ENCODE measurements at places on chromosomes 4 and X.

GRCh38 chr4:52248820-52249219, 197.7 kb downstream of the SPATA18 start:
- H3K27ac ChIP-seq = no peak overlapping the region
- H3K4me1 ChIP-seq = no peaks in the 10 kb centered on the region
- DNase-seq = no peak
- H3K36me3 ChIP-seq = no peaks in the 10 kb centered on the region

GRCh38 chr4:3671571-3672464, 94.4 kb upstream of the ADRA2C start:
- H3K36me3 ChIP-seq = no peaks in the 10 kb centered on the region
- no peak overlapping the region for H3K27ac ChIP-seq
- H3K4me1 ChIP-seq = no peaks in the 10 kb centered on the region
- DNase-seq = no peak

- no peak overlapping the region for H3K4me3 ChIP-seq
- no peaks in the 10 kb centered on the region for H3K27me3 ChIP-seq
- no peak for DNase-seq
- H3K27ac ChIP-seq = no peak overlapping the region
- H3K36me3 ChIP-seq = no peaks in the 10 kb centered on the region
These were observed 1316.3 kb downstream of the STIM2 start for GRCh38 chr4:28176942-28177341.

GRCh38 chrX:125394449-125394848, 74.8 kb downstream of the TEX13C start:
- no peak overlapping the region for H3K27ac ChIP-seq
- no peaks in the 10 kb centered on the region for H3K36me3 ChIP-seq
- no peak for DNase-seq

DNA sequence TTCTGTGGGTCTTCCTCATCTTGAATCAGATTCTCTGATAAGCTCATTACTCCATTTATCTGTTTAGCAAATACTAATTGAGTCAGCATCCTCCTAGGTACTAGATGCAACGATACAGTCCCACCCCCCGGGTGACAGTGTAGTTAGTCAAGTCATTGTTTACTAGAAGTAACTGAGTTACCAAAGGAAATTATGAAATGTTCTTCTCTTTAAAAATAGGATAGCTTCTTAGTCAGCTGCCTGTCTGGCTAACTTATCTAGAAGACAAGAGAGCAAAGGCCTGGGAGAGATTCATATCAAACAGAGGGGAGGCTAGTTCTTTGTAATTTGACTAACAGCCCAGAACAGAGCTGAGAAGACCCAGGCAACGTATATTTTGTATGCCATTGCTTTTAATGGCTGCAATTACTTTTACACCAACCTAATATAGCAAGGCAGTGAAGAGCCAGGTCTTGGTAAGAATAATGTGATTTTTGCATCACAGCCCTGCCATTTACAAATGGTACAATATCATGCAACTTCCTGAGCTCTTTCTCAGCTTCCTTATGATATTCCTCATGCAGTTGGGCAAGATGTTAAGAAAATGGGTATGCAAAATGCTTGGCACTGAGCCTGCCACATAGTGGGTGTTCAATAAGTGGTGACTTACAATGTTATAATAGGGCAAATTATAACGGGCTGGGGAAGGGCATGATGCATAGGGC, 149.9 kb downstream of the CHIC2 start:
- no peak overlapping the region for H3K27ac ChIP-seq
- no peaks in the 10 kb centered on the region for H3K36me3 ChIP-seq
- H3K27me3 ChIP-seq = no peaks in the 10 kb centered on the region

DNA sequence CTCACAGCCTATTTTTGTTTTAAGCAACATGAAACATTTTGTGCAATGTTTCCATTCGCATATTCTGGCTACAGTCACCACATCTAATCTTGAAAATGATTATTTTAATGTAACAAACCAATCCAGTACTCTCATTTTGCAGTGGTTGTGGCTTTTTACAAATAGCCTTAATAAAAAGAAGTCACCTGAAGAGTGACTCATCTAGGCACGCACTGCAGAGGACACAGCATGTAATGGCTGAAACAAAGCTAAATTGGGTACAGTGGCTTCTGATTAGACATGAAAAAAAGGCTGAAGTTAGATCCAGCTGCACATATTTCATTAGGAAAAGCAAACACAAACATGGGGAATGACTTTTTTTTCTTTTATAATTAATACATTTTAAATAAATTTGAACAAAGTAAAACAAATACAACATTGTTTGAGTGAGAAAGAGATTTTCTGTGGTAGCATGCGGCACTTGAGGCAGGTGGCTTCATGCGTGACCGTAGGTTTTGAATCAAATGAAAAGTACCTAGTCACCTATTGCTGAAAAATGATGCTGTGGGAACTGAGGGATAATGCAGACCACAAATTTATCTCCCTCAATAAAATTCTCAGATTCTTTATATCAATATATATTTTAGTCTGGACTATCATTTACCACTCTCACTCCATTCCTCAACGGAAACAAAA, 240.8 kb upstream of the DDX53 start:
- no peaks in the 10 kb centered on the region for H3K4me1 ChIP-seq
- no peak overlapping the region for H3K4me3 ChIP-seq
- H3K27ac ChIP-seq = no peak overlapping the region
- H3K36me3 ChIP-seq = no peaks in the 10 kb centered on the region
- H3K27me3 ChIP-seq = no peaks in the 10 kb centered on the region
- no peak for DNase-seq

DNA sequence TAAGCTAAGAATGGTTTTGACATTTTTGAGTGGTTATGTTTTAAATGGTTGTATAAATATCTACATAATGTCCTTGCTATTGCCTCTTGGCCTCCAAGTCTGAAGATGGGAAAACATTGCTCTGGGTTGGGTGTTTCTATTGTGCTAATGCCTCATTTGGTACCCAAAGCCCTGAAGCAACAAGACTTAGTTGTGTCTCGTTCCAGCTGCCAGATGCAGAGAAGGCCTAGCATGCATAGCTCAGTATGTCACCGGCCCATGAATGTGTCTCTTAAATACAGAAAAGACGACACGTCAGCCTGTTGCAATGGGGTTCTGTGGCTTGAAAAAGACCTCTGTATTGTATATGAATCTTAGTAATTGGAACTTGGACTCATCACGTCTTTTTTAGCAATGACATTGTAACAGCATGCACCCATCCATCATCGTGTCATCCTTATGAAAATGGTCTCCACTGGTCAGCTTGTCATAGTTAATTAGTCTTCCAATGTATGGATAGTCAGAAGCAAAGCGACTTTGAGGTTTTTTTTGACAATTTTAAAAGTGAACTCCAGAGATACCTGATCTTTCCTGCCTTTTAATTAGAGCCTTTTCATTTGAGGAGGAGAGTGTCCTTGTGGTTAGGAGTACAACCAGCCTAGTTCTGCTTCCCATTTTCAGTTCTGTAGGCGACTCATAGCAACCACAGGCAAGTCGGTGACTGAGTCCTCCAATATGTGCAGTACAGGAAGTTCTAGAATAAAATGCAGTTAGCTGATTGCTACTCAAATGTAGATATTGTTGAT, 126.4 kb upstream of the GATB start:
- no peak overlapping the region for H3K27ac ChIP-seq
- DNase-seq = no peak
- peaks cover 11% of the 10 kb centered on the region for H3K4me1 ChIP-seq
- no peak overlapping the region for H3K4me3 ChIP-seq

DNA sequence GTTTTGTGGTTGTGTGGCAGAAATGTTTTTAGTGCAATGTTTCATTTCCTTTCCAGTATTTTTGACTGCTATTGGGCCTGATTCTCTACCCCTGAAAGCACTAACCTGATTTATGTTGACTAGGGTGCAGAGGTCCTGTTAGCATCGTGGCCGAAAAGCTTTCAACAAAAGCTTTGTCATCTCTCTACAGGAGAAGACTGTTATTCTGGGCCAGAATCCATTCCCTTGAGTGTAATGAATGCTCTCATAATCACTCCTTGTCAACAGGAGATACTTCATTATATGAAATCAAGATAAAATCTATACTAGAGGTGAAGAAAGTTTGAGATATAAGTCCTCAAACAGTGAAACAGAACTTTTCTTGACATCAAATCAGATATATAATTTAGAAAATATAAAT, 195.5 kb downstream of the ZNF330 start:
- no peaks in the 10 kb centered on the region for H3K4me1 ChIP-seq
- DNase-seq = no peak
- no peak overlapping the region for H3K27ac ChIP-seq
- no peaks in the 10 kb centered on the region for H3K27me3 ChIP-seq
- no peaks in the 10 kb centered on the region for H3K36me3 ChIP-seq
- H3K4me3 ChIP-seq = no peak overlapping the region

- no peak for DNase-seq
These were observed 28.6 kb upstream of the INPP4B start for GRCh38 chr4:142874684-142875083.

- no peak overlapping the region for H3K4me3 ChIP-seq
- no peak overlapping the region for H3K27ac ChIP-seq
- H3K27me3 ChIP-seq = no peaks in the 10 kb centered on the region
- H3K4me1 ChIP-seq = no peaks in the 10 kb centered on the region
These were observed 53.5 kb downstream of the FABP2 start for GRCh38 chr4:119268466-119268865.

DNA sequence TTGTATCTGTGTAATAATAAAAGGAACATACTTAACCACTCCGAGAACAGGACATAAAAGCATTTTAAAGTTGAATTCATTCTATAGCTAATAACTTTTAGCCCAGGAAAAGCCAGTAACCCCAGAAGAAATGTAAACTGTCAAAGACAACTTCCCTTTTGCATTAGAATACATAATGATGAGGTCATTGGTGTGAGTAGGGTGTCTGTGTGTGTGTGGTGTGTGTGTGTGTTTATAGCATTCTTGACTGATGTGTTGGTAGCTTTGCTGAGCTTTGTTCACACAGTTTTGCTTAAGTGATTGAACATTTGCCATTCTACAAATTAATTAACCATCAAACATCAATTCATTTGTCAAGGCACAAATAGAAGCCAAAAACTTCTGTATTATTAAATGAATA, 559.6 kb downstream of the ARAP2 start:
- no peak overlapping the region for H3K27ac ChIP-seq
- H3K36me3 ChIP-seq = no peaks in the 10 kb centered on the region
- no peaks in the 10 kb centered on the region for H3K27me3 ChIP-seq
- DNase-seq = no peak

- H3K27me3 ChIP-seq = no peaks in the 10 kb centered on the region
- no peak overlapping the region for H3K4me3 ChIP-seq
- H3K27ac ChIP-seq = no peak overlapping the region
- DNase-seq = no peak
- H3K36me3 ChIP-seq = no peaks in the 10 kb centered on the region
These were observed 454.9 kb upstream of the FAT1 start for GRCh38 chr4:187178587-187178986.

DNA sequence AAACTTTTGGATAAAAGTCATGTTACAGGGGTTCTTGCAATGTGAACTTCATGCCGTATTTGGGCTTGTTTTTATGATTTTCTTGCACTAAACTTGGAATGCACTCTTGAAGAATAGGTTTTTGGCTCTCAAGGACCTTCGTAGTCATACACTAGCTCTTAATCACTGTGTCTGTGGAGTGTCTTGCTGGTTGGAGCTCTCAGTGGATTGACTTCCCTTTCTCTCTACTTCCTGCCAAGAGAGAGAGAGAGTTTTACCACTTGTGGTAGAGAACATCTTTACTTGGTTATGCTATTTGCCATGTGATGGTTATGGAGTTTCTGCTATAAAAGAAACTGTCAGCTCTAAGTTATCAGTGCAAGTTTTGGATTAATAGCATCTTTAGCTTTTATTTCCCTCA, 112.4 kb downstream of the BMPR1B start:
- no peak overlapping the region for H3K27ac ChIP-seq
- no peaks in the 10 kb centered on the region for H3K36me3 ChIP-seq
- no peaks in the 10 kb centered on the region for H3K27me3 ChIP-seq
- no peak overlapping the region for H3K4me3 ChIP-seq
- H3K4me1 ChIP-seq = no peaks in the 10 kb centered on the region

- H3K27ac ChIP-seq = no peak overlapping the region
- H3K4me1 ChIP-seq = no peaks in the 10 kb centered on the region
- no peaks in the 10 kb centered on the region for H3K27me3 ChIP-seq
- no peak for DNase-seq
These were observed 23.0 kb upstream of the CPLX1 start for GRCh38 chr4:848803-849477.

GRCh38 chrX:4485912-4486311, 772.5 kb upstream of the PRKX start:
- H3K36me3 ChIP-seq = no peaks in the 10 kb centered on the region
- H3K4me3 ChIP-seq = no peak overlapping the region
- no peaks in the 10 kb centered on the region for H3K4me1 ChIP-seq
- DNase-seq = no peak

DNA sequence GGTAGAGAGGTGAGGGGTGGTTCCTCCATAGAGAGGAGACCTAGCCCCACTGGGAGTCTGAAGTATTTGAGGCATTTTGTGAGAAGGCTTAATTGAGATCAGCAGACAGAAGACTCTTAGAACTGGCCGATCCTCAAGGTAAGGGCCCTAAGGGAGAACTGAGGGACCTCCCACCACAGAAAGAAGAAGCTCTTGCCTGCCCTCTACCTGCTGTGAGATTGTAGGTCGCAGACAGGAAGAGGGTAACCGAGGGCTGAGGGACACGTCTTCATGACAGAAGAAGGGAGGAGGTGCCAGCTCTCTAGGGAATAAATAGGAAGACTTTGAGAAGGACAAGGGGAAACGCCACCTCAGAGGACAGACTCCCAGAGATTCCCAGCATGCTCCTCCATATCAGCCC, 24.1 kb upstream of the MAGEC1 start:
- H3K27me3 ChIP-seq = no peaks in the 10 kb centered on the region
- no peaks in the 10 kb centered on the region for H3K4me1 ChIP-seq
- H3K4me3 ChIP-seq = no peak overlapping the region
- H3K36me3 ChIP-seq = no peaks in the 10 kb centered on the region
- H3K27ac ChIP-seq = no peak overlapping the region

GRCh38 chr4:143668930-143669552, 31.4 kb downstream of the FREM3 start:
- DNase-seq = peak; percentile 63
- H3K27ac ChIP-seq = peak overlapping the region; percentile 16
- peaks cover 18% of the 10 kb centered on the region for H3K4me1 ChIP-seq
- H3K36me3 ChIP-seq = no peaks in the 10 kb centered on the region
- H3K4me3 ChIP-seq = no peak overlapping the region

GRCh38 chr4:8350352-8350751, 80.8 kb downstream of the HTRA3 start:
- H3K27me3 ChIP-seq = peaks cover 94% of the 10 kb centered on the region
- no peaks in the 10 kb centered on the region for H3K4me1 ChIP-seq
- no peak overlapping the region for H3K27ac ChIP-seq
- H3K36me3 ChIP-seq = no peaks in the 10 kb centered on the region

DNA sequence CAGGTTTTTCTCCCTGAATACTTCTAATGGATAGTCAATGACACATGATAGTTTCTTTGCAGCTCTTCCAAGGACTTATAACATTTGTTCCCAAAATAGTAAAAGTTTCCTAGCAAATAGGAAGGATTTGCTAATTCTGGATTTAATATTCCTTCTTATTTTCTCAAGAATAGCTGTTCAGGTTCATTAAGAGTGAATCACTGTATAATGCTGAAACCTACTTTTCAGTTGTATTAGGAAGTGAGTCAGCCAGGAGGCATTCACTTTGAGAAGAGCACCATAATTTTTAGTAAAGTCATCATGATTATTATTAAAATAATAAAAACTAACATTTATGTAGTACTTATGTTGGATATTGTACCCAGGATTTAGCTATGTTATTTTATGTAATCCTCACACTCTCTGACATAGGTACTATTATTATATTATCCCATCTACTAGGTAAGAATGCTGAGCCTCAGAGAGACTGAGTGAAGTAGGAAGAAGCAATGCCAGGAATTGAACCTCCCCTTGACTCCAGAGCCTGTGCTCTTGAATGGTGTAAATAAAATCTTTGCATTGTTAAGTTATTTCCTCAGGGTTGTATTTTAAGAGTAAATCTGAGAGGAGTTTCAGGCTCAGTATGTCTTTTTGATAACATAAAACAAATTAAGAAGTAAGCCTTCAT, 114.8 kb downstream of the REELD1 start:
- H3K36me3 ChIP-seq = no peaks in the 10 kb centered on the region
- no peaks in the 10 kb centered on the region for H3K27me3 ChIP-seq
- H3K4me3 ChIP-seq = no peak overlapping the region
- H3K4me1 ChIP-seq = peaks cover 12% of the 10 kb centered on the region
